Inflammatory macrophage treated with lipopolysaccharide for 1 hour (primary cell): ENCODE measurements at places on chromosomes 11 and 22.

DNA sequence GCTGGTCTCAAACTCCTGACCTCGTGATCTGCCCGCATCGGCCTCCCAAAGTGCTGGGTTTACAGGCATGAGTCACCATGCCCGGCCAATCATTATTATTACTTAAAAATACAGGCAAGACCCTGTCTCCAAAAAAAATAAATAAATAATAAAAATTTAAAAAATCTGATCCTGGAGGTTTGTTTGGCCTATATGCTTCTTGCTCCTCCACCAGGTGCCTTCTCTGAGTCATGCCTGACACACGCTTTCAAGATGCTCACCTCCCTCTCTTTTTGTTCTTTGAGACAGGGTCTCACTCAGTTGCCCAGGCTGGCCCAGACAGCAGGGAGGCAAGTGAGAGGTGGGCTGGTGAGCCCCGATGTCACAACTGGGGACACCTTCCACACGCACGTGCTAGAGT lies 13.5 kb downstream of the ZC3H7B start:
- DNase-seq: no peak

GRCh38 chr11:9507277-9507580 lies 46.4 kb downstream of the ZNF143 start:
- no peak for DNase-seq

DNA sequence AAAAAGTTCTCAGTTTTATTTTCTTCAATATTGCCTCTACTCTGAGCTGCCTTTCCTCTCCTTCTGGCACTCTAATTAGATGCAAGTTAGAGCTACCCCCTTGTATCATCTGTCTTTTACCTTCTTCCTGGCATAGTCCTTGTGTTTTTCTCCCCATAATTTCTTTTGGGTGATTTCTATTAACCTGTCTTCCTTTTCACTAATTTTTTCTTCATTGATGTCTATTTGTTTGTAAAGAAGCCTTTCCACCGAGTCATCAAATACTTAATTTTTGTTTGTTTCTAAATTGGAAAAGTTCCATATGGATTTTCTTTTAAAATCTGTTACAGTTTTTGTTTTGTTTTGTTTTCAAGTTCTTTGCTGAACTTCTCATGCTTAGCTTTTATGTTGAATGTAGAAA lies 558.1 kb downstream of the TBC1D22A start:
- no peak for DNase-seq

DNA sequence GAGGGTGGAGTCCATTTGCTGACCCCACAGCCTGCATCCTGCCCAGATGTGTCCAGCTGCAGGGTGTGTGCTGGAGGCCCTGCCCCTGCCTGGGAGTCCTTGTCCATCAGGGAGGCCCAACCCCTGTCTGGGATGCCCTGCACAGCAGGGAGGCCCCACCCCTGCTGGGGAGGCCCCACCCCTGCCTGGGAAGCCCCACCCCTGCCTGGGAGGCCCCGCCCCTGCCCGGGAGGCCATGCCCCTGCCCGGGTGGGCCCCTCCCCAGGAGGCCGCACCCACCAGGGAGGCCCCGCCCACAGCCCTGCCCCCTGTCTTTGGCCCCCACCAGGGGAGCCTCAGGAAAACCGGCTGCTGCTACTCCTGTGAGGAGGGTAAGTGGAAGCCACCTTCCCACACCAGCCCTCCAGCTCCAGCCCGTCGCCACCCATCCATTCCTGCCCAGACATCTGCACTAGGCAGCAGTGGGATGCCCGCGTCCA lies 37.2 kb downstream of the MUC5B start:
- peak; percentile 41 for DNase-seq

GRCh38 chr22:19291218-19291579 lies 320 bp downstream of the CLTCL1 start:
- DNase-seq: no peak

- no peak for DNase-seq
These were observed 32.9 kb downstream of the TP53I11 start for GRCh38 chr11:44917741-44918140.

- DNase-seq: no peak
These were observed 76.0 kb upstream of the KCNQ1OT1 start for GRCh38 chr11:2775626-2776350.

DNA sequence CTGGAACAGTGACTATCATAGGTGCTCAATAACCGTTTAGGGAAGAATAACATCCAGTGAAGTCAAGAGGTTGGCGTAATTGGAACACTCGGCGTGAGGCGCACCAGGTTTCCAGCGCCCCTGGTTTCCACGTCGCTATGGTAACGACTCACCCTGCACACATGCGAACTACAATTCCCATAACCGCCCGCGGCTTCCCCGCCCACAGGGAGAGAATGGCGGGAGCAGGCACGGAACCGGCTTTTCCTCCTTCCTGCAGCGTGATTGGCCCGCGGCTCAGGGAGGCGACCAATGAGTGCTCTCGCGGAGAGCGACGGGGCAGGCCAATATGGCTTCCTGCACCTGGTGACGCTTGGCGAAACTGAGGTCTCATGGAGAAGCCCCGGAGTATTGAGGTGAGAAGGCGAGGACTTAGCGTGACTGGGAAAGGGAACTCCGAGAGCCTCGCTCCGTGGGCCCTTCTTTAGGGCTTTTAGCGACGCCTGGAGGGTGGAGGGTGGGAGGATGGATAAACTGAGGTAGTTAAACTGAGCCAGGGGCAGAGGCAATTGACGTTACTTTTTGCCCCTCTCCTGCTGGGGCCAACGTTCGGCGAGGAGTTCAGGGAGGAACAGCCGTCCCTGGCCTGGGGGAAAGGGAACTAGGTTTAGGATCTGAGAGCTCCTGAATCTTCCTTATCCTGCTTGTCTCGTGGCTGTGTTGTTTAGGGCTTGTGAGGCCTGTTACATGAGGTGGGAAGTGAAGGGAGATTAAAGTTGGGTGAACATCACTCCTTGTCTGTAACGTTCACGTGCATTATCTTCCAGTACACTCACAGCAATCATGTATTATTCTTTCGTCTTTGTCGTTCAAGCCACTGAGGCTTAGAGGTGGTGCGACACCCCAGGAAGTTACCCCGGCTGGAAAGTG lies at the start of gene L3MBTL2:
Gene L3MBTL2, plus strand, starts transcription at position 321 of the 909 bp plus-strand sequence. Its CDS starts 51 bp downstream, at position 372.
- peak; percentile 99 for DNase-seq

GRCh38 chr11:69880826-69881445 lies 61.7 kb upstream of the FGF3 start:
- no peak for DNase-seq

DNA sequence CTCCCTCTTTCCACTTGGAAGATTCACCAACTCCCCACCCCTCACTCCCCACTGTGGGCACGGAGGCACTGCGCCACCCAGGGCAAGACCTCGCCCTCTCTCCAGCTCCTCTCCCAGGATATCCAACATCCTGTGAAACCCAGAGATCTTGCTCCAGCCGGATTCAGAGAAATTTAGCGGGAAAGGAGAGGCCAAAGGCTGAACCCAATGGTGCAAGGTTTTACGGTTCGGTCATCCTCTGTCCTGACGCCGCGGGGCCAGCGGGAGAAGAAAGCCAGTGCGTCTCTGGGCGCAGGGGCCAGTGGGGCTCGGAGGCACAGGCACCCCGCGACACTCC lies 397 bp upstream of the CD44 start:
- DNase-seq: no peak

- no peak for DNase-seq
These were observed 253.7 kb downstream of the AASDHPPT start for GRCh38 chr11:106331176-106331575.

GRCh38 chr11:32297611-32298011 lies 137.7 kb downstream of the WT1 start:
- DNase-seq: peak; percentile 51

DNA sequence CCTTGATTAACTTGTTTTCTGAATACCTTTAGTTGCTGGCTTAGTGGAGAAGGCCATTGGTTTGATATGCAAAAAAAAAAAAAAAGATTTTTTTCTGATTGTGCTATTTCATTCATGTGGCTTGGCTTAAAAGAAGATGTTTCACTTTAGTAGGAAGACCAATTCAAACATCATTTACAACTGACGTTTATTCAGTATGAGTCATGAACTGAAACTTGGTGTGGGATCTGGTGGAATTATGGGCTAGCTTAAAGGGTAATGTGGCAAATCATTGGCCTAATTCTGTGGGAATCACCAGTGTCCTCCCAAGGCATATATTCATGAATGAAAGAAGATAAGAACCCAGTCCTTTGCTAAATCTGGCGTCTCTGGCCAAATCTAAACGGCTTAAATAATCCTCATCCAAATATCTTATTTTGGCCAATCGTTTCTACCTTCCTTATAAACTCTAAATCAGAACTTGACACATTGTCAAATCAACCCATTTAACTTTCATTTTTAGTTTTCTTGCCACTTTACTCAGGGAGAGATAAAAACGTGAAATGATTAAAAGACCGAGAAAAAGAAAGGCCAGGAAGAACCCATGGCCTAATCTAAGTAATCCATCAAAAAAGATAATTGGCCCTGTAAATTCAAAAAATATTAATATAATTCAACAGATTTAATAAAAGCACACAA lies 77.0 kb downstream of the DDIAS start:
- no peak for DNase-seq

- no peak for DNase-seq
These were observed 1020.1 kb downstream of the TBC1D22A start for GRCh38 chr22:47782328-47783075.

- DNase-seq: no peak
These were observed 149.6 kb downstream of the CWF19L2 start for GRCh38 chr11:107307991-107308390.

GRCh38 chr11:47467357-47467756 lies 18.4 kb upstream of the RAPSN start:
- DNase-seq: no peak

GRCh38 chr22:48418831-48419230 lies 1408.8 kb downstream of the BRD1 start:
- DNase-seq: no peak

DNA sequence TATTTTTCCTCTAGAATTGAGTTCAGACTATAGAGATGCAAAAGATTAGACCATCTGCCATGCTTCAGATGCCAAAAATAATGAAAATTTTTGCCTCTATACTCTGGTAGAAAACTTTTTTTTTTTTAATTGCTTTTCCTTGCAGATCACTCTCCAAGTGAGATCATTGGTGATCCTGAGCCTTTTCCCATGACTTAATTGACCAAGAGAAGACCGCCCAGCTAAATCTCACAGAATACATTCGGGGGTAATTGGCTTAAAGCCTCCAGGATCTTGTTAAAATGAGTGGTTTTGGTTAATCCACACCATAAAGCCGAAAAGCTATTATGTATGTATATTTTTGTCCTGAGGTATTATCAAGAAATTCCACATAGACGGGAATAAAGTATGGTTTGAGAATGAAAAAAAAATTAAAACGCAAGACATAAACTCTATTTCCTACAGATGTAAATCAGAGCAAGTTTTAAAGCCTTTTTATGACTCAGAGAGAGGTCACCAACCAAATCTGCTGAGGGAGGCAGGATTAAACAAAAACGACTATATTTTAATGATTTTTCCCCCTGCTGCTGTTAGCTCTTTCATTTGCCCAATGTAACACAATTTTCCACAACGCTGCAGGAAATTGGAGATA lies 64.0 kb downstream of the PARVA start:
- DNase-seq: no peak

GRCh38 chr11:86117712-86118063 lies 48.8 kb upstream of the PICALM start:
- DNase-seq: no peak

DNA sequence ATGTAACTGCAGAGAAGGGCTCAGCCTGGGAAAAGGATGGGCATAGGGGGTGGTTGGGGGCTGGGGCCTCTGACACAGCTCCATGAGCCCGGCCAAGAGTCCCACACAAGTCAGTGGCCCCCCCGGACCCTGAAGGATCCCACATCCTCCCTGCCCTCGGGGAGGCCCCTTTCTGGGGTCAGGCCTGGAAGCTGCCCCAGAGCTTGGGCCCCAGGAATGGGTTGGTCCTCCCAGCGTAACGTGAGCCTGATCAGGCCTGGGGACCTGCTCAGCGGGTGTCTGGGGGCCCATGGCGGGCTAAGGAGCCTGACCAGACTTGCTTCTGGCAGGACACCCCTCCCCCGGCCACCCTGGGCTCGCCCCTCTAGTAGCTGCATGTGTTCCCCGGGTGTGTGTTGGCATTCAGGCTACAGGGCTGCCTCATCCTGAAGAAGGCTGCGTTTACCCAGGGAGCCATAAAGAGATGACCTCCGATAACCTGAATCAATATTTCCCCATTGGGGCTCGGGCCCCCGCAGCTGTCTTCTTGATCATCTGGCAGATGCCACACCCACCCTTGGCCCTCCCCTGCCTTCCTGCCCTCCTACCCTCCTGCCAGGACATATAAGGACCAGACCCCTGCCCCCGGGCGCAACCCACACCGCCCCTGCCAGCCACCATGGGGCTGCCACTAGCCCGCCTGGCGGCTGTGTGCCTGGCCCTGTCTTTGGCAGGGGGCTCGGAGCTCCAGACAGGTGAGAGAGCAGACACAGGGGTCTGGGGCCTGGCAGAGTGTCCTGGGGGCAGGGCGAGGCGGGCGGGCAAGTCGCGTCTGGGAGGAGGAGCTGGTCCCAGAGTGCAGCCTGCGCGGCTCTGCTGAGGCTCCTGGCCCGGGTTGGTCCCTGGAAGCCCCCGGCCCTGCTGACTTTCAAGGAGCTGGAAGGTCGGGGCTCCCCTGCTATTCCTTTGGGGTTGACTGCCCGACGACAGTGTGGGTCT lies at the start of gene MUC2:
Gene MUC2, plus strand, starts transcription at position 631 of the 978 bp plus-strand sequence.
- no peak for DNase-seq

GRCh38 chr11:79208126-79208525 lies 232.7 kb downstream of the TENM4 start:
- no peak for DNase-seq

DNA sequence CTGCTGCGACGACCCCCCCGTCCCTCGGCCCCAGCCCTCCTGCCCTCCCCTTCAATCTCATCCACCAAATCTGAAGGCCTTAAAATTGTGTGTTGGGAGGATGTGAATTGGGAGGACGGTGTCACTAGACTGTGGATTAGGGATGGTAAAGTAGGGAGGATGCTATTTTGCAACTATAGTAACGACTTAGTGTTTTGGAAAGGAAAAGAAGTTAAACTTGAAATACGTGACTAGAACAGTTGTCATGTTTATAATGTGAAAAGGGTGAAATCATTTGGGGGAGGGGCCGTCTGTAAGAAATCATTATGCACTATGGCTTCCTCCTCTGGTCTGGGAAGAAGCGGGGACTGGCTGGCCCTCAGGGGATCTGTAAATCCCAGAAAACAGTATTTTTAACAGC lies 43.4 kb upstream of the NNMT start:
- DNase-seq: no peak

DNA sequence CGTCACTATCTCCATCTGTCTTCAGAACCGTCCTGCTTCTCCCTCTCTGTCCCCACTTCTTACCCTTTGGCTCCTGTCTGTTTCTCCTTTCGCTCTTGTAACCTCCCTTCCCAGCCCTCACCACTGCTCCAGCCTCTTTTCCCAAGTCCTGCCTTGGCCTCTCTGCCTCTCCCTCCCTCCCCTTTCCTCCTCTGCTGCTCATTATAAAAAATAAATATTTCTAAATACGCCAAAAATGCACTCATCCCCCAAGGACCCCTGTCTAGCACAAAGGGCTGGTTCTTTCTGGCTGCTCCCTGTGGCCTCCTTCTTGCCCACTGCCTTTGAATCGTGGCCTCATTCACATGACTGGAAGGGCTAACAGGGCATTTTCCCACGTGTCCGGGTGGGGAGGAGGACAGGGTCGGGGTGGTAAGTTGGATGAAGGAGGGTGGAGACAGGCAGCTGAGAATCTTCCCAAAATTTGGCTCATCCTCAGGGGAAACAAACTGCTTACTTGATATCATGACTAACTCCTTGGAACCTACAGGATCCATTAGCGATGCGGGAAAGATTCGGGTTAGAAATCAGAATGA lies 26.4 kb upstream of the OAF start:
- DNase-seq: no peak

GRCh38 chr11:65915821-65916251 lies 3.0 kb downstream of the C11orf68 start:
- DNase-seq: no peak

- DNase-seq: peak; percentile 29
These were observed 25.4 kb upstream of the SORL1 start for GRCh38 chr11:121426476-121427399.

GRCh38 chr11:9687711-9688477 lies 24.0 kb downstream of the SWAP70 start:
- DNase-seq: no peak
